ENCODE measurements at places on chromosomes 1 and 21. TPM values are rescaled to one million over a fixed set of nuclear protein-coding genes. Genes with fewer than 3 reads are reported as not detected.

- DNase-seq = no peak
These were observed 10.5 kb downstream of the MAEL start for GRCh38 chr1:166999500-167000055.

Gene PCP4L1
- not detected for total RNA-seq

DNA sequence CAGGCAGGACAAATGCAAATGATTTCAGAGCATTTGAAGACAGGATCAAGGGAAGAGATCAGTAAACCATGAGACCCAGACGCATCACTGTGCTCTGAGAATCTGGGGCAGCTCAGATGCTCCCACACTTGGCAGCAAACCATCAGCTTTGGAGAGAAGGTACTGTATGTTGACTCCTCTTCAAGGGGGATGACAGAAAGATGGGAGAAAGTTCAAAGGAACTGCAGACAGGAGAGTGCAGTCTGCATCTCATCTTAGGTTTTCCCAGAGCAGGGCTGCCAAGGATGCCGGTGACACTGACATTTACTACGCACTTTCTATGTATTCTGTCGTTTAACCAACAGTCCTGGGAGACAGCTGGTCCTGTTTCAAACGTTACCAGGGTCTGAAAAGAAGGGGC lies 35.8 kb downstream of the OLFML2B start:
- DNase-seq = no peak

DNA sequence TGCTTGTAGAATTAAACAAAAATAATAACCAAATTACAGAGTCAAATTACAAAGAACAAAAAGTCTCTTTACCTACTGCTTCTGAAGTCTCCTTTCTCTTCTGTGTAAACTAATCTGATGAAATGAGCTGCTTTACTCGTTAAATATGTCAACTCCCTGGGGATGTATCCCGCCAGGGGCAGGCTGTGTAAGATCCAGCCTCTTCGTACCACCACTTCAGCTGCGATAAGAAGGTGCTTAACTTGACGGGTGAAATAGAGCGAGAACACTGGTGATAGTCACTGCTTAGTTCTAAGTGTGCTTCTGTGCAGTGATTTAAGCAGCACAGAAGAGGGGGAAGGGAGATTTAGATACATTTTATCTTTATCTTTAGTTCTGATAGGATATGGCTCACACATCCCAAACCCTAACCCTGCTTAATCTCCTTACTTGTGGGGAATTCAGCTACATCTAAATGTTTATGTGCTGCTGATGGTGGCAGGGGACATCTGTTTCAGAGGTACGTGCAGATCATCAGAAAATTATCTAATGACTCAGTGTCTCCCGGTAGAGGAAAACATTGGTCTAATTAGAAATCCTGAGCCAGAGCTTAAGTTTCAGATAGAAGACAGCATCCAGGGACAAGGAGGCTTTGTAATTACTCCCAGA lies 46.0 kb downstream of the RHOU start:
- no peak for DNase-seq

Gene DMBX1
- total RNA-seq = 0.38 TPM

Data from activated CD4-positive, alpha-beta memory T cell treated with anti-CD3 and anti-CD28 coated beads, Interleukin-2, amount 10 ng/mL, durations not matched to agents 7 days and 5 days (primary cell).